ENCODE measurements at places on chromosomes 3 and 15.

- DNase-seq: peak; percentile 51
These were observed 24.8 kb downstream of the SLC28A2 start for GRCh38 chr15:45276831-45277230.

DNA sequence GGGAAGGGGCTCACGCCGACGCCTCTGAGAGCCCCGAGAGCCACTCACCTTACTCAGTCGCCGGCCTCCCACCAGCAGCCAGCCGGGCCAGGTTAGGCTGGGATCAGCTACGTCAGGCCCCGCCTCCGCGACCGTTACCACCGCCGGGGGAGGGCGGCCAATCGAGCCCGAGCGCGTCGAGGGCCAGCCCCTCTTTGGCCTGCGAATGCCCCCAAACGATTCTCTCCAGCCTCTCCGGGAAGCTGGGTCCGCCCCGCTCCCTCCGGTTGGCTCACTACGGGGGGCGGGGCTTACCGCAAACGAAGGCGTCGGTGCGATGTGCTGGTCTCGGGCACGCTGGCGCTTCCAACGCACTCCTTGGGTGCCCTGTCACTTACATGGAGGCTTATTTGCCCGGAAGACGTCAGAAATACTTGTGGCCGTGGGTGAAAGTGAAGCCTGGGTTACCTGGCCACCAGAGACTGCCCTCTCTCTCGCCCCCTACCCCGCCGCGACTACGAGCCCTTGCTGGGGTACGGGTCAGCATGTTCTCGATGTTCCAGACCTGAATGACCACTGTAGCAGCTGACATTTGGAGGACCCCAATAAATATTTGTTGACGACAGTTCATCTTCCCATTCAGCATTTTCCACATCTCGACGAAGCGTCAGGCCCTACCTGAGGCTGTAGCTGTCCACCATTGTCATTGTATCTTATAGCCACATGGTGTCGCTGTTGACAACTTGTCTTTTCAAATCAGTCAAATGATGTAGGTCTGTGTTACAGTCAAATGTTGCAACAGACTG lies at the start of gene CEP70:
CEP70 (minus strand) TSS at position 111 of the 785 bp plus-strand sequence. CDS start 21,333 bp downstream, outside the sequence.
- DNase-seq: peak; percentile 84

GRCh38 chr15:25333049-25333448 lies 105.8 kb downstream of the UBE3A start:
- no peak for DNase-seq

- no peak for DNase-seq
These were observed 8.7 kb downstream of the MME start for GRCh38 chr3:155088706-155089345.

GRCh38 chr3:137294139-137294538 lies 336.4 kb downstream of the IL20RB start:
- DNase-seq: no peak

GRCh38 chr15:71755092-71755970 lies 55.0 kb upstream of the NR2E3 start:
- no peak for DNase-seq

DNA sequence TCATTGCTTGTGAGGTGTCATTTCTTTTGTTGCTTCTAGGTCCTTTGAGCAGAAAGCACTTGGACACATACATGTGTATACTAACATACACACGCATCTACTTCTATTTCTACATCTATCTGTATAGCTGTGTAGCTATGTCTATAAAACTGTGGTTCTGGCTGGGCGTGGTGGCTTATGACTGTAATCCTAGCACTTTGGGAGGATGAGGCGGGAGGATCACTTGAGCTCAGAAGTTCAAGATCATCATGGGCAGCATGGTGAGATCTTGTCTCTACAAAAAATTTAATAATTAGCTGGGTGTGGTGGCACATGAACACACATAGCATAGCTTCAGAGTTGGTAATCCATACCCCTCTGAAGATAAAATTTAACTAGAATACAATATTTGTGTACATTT lies 65.0 kb upstream of the MAGI1 start:
- DNase-seq: no peak

DNA sequence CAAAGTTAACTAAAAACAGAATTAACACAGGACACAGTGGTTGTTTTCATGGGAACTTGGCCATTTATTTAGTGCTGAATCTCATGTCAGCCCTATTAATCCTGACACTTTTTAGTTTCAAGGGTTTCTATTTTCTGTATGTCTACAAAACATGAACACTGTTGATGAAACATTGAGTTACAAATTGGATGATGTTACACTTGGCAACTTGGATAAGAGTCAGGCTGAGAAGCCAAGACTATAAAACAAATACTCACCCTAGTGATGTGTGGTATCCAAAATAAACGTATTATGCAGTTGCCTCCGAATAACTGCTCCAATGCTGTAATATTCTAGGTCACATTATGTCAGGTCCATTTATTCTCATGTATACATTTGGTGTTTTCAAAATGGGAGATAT lies 349.6 kb downstream of the ZIC1 start:
- no peak for DNase-seq

GRCh38 chr3:126495786-126496185 lies 20.1 kb upstream of the ZXDC start:
- no peak for DNase-seq

- DNase-seq: no peak
These were observed 145.0 kb downstream of the STAC start for GRCh38 chr3:36525115-36525801.

GRCh38 chr3:171415070-171415469 lies 45.1 kb downstream of the TNIK start:
- no peak for DNase-seq

DNA sequence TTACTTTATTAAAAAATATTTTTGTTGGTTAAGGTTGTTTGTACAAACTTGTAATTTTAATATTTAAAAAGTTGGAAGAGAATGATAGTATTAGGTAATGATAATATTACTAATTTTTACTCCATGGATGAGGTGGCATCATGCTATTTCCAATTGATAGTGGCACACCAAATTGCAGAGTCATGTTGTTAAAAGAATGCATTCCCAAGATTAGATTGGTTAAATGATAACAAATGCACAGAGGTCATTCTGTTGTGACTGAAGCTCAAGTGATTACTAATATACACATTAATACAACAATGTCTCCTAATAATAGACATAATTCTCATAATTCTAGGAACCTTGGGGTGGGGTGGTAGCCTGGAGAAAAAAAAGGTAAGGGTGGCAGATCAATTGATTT lies 73.2 kb upstream of the ZBED2 start:
- DNase-seq: no peak

GRCh38 chr3:23239211-23240068 lies 36.3 kb downstream of the UBE2E2 start:
- DNase-seq: no peak

GRCh38 chr15:39692356-39693327 lies 90.0 kb downstream of the FSIP1 start:
- DNase-seq: no peak

- no peak for DNase-seq
These were observed 119.3 kb downstream of the P3H2 start for GRCh38 chr3:190001426-190001825.

Measured in GM13976 (cell line).